Epithelial cell of umbilical artery (primary cell): ENCODE measurements at places on chromosomes 11 and 22. TPM values are rescaled to one million over a fixed set of nuclear protein-coding genes. Genes with fewer than 3 reads are reported as not detected.

The CARNS1 gene
- 0.15 and 0.32 TPM in 2 replicates for total RNA-seq

The FGF3 gene
- total RNA-seq = not detected in 2 replicates

The RAB36 gene
- 1.6 and 2.4 TPM in 2 replicates for total RNA-seq

The NPAS4 gene
- total RNA-seq = not detected in 2 replicates

The APOL3 gene
- 29.6 and 104 TPM in 2 replicates for total RNA-seq

The C11orf86 gene
- not detected in 2 replicates for total RNA-seq

The SLC25A18 gene
- total RNA-seq = not detected in 2 replicates

The TRIM48 gene
- not detected in 2 replicates for total RNA-seq

The RASD2 gene
- not detected in 2 replicates for total RNA-seq

The MCHR1 gene
- not detected in 2 replicates for total RNA-seq

The GGT1 gene
- total RNA-seq = 0.30 and 0.32 TPM in 2 replicates

The MMP7 gene
- 0.30 and 0.97 TPM in 2 replicates for total RNA-seq

The C11orf16 gene
- total RNA-seq = not detected in 2 replicates
